ENCODE measurements at places on chromosomes 7 and 10. TPM values are rescaled to one million over a fixed set of nuclear protein-coding genes. Genes with fewer than 3 reads are reported as not detected.
A peak's percentile ranks its signal among the peaks of the same experiment; 100 is the strongest.

DNA sequence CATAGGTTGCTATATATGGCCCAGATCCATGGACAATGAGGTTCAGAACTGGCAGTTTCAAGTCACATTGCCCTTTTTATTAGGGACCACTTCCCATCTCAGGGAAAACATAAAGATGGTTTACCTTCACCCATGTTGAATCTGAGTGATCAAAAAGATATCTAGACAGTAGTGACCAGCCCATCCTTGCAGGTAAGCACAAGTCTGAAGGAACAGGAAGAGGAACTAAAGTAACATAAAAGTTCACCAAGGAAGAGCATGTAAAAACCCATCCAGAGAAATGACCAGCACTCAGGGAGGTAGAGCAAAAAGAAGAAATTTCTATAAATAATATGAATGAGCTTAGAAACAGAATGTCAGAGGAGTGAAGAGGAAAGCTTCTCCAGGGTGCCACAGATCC, 382.5 kb downstream of the PARD3 start:
- no peak for DNase-seq

DNA sequence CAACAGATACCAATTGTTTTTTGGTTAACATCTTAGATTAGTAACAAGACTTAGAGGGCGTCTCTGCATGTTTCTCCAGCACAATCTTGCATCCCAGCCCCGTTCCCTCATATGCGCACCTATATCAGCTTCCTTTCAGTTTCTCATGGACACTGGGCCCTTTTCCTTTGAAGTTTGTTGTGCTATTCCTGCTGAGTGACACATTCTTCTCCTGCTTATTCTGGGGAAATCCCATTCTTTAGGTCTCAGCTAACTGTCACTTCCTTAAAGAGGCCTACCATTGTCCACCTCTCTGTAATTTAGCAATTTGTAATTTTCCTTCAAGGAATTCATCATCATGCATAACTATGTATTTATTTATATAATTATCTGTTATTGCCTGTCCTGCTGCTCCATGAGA, 110.3 kb upstream of the STEAP1B start:
- DNase-seq = no peak

- no peak for DNase-seq
These were observed 41.1 kb upstream of the INPP5A start for GRCh38 chr10:132496360-132497062.

DNA sequence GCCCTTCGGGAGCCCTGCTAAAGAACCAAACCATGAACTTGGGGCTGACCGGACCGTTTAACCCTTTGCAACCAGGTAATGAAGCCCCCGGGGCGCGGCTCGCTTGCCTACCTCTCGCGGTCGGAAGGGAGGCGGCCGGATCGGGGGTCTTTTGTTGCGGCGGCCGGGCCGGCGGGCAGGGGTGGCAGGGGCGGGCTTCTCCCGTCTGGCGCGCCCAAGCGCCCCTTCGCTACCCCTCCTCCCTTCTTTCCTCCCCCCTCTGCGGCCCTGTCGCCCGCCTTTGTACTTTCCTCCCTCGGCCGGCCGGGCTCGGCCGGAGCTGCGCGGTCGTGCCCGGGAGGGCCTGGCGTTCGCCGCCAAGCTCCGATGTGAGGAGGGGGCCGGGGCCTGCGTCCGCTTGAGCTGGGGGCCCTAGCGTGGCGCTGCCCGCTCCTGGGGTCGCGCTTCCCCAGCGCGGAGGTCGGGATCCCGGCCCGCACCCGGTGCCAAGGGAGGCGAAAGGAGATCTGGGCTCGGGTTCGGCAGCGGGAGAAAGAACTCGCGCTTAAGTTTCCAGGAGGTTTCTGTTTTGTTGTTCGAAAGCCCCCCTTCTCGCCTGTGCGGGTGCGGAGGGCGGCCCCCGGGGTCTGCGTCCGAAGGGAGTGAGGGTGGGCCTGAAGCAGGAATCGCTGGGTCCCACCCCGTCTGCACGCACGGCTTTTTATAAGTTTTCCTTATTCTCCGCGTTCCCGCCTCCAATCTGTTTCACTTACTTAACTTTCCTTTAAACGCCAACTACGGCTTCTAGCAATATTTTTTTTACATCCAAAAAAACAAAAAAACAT, 436.8 kb upstream of the GALNT17 start:
- no peak for DNase-seq

GRCh38 chr10:87094373-87095235, at the start of the genes GLUD1 and SHLD2:
TSS of gene GLUD1 (minus strand) at chr10:87094843. CDS start at chr10:87094769, 74 bp downstream.
TSS of gene SHLD2 (plus strand) at chr10:87095206. CDS start at chr10:87151355, 56,149 bp downstream.
- peak; percentile 90 for DNase-seq

- no peak for DNase-seq
These were observed 107.3 kb upstream of the STARD3NL start for GRCh38 chr7:38070718-38071117.

DNA sequence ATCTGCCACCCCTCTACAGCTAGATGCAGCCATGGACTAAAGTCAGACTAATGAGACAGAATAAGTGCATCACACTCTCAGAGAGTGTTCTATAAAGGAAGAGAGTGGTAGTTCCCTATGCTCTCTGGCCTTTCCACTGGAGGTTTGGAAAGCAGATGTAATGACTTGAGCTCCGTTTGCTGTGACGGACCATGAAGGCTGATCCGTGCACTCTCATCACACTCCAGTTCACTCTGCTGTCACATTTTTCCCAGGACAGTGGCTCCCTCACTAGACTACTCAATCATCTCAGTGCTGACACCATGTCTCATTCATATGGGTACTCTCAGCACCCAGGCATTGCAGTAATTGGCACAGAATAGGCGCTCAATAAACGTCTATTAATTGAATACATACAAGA, 20.4 kb downstream of the TRDMT1 start:
- no peak for DNase-seq

The AGR2 gene
- total RNA-seq = 49.5 TPM

The EMX2 gene
- not detected for total RNA-seq

The TLX1 gene
- 1.6 TPM for total RNA-seq

Measured in Peyer's patch (tissue), 4 donors.